ENCODE measurements at places on chromosomes 16 and 17.

DNA sequence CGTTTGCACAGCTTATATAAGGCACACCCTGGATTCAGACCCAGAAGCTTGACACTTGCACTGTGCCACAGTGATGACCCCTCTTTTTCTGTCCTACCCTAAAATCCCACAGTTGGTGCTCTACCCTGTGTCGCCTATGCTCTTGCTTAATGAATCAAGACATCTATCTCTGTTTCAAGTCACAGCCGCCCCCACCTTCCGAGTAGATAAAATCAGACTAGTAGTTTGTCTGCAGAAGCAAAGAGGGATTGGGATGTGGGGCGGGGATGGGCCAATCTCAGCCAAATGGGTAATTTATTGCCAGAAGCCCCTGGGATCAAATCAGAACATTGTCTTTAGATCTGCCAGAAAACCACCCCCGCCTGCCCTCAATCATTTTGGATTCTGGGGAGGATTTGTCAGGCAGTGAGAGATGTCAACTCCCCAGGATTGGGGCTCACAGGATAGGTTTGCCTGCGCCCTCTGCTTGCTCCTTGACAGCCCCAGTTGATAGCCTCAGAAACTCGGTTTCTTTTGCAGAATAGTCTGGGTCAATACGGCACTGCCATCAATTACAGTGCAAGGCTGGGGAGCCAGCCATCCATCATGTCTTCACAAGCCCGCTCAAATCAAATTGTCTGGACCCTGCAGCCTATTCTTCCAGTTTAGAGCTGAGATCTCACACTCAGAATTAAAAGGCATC lies 520.8 kb downstream of the GRIN2A start:
- no peak for DNase-seq

GRCh38 chr17:60077672-60078519 lies 825 bp downstream of the HEATR6 start:
- no peak for DNase-seq

- no peak for DNase-seq
These were observed 21.4 kb downstream of the DCUN1D3 start for GRCh38 chr16:20878682-20879147.

DNA sequence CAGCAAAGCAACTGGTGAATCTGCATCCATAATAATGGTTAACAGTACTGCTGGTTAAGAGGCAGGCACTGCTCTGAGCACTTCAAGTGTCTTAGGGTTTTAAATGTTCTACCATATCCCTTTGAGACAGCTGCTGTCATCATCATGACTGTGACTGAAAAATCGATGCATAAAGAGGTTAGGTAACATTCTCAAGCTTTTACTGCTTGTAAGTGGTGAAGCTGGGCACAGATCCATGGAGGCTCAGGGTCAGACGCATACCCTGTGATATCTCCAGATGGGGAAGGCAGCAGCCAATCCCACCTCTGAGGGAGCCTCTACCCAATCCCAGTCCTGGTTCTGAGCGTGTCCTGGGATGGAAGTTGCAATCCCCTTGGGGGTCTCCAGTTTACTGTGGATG lies 57.6 kb upstream of the SOX9 start:
- no peak for DNase-seq

- no peak for DNase-seq
These were observed 6.8 kb downstream of the UNKL start for GRCh38 chr16:1407753-1408152.

DNA sequence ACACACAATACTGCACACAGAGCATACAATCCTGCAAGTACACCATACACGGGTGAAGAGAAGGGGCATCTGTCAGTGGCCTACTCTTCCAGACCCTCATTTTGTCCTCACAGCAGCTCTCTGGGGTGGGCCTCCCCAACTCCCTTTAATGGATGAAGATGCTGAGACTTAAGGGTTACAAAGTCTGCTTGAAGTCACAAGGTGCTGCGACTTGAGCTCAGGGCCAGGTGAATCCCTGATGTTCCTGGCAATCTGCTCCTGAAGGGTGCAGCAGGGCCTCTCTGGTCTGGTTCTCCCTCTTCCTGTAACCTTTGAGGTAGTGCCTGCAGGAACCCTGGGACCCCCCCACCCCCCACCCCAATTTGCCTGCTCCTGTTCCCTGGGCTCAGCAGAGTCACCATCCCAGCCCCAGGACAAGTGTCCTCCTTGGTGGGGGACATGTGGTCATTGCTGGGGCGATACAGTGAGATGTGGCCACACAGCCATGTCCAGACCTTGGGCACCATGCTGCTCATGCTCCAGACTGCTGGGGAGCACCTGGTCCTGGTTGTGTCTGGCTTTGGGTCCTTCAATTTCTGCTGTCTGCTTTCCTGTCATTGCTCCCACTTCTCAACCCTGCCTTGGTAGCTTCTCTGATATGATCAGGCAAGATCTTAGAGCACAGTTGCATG lies 107.5 kb downstream of the METRNL start:
- DNase-seq, result no peak

- no peak for DNase-seq
These were observed 643.5 kb upstream of the SOX9 start for GRCh38 chr17:71477356-71477755.

GRCh38 chr17:8837563-8838075 lies 29.9 kb downstream of the PIK3R6 start:
- no peak for DNase-seq

GRCh38 chr17:34797720-34798119 lies 163.5 kb downstream of the CCT6B start:
- no peak for DNase-seq

- no peak for DNase-seq
These were observed 18.1 kb upstream of the MAF start for GRCh38 chr16:79618692-79619050.

- DNase-seq, result no peak
These were observed 116.5 kb downstream of the ADCY9 start for GRCh38 chr16:3999479-4000325.

Data from non-pigmented ciliary epithelial cell (primary cell).